ENCODE measurements at places on chromosomes 11 and 22. TPM values are rescaled to one million over a fixed set of nuclear protein-coding genes. Genes with fewer than 3 reads are reported as not detected.

DNA sequence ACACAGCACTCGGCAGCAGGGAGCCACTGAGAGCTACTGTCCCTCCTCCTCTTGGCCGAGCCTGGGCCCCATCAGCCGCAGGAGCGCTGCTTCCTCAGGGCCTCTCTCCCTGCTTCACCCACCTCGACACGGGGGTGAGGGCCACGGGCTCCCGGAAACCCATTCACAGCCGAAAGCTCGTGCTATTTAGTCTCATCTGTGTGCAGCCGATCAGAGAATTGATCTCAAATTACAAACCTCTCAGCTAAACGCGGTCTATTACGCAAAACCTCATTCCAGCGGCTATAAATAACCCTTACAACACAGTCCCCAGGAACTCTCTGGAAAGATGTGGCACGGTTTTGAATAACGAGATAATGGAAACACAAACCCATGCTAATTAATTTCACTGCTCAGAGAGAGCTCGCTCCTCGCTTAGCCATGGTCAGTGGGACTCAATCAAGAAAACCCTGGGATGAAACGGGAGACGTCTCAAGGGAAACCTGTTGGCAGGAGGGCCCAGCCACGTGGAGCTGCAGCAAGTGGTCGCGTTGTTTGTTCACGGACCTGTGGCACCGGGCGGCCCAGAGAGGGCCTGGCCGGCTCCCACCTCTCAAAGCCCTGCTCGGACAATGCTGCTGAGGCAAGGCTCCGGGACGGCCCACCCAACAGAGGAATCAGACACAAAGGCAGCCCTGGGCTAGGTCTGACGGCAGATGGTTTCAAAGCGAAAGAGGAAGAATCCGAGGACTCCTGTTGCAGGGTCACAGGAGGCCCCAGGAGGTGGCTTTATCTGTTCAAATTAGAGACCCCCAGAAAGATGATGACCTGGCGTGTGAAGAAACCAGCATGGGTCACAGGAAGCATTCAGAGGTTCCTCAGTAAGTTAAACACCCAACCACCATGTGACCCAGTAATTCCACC, 210.5 kb downstream of the CTTN start:
- DNase-seq: no peak
- H3K36me3 ChIP-seq: no peaks in the 10 kb centered on the region
- H3K4me1 ChIP-seq: peaks cover 8% of the 10 kb centered on the region
- no peak overlapping the region for H3K27ac ChIP-seq

DNA sequence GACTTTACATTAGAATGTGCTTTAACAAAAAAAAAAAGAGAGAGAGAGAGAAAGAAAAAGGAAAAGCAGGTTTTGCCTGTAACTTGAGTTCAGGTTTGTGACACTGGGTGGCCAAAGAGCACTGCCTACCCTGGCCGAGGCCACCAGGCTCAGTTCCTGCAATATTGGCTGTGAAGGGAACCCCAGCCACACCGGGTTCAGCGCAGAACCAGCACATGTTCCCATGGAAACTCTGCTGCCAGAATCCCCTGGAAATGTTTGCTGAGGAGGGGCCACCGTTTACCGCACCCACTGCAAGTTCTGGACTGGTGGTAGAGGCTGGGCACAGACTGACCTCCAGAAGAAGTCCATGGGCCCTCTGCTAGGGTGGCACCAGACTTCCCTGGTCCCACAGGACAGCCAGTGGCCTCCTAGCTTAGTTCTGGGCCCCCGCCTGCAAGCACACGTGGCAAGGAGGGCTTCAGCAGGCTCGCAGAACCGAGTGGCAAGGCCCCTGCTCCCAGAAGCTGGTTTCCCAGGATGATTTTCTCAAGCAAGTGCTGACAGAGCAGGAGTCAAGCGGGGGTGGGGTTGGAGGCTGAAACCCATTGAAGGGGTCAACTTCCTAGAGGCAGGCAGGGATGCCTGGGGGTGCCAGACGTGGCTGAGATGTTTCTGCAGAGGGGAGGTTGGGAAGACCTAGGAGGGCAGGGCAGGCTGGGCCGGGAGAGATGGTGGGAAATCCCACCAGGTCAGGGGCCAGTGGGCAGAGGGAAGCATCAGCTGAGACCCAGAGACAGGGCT, 51.2 kb downstream of the NFAM1 start:
- DNase-seq: no peak
- no peaks in the 10 kb centered on the region for H3K27me3 ChIP-seq
- H3K4me3 ChIP-seq: no peak overlapping the region
- H3K36me3 ChIP-seq: no peaks in the 10 kb centered on the region
- H3K4me1 ChIP-seq: peaks cover 8% of the 10 kb centered on the region

GRCh38 chr22:41576877-41577276, 12.8 kb downstream of the PMM1 start:
- H3K36me3 ChIP-seq: peaks cover 60% of the 10 kb centered on the region
- no peak for DNase-seq
- H3K4me3 ChIP-seq: no peak overlapping the region
- peaks cover 13% of the 10 kb centered on the region for H3K4me1 ChIP-seq
- no peak overlapping the region for H3K27ac ChIP-seq

DNA sequence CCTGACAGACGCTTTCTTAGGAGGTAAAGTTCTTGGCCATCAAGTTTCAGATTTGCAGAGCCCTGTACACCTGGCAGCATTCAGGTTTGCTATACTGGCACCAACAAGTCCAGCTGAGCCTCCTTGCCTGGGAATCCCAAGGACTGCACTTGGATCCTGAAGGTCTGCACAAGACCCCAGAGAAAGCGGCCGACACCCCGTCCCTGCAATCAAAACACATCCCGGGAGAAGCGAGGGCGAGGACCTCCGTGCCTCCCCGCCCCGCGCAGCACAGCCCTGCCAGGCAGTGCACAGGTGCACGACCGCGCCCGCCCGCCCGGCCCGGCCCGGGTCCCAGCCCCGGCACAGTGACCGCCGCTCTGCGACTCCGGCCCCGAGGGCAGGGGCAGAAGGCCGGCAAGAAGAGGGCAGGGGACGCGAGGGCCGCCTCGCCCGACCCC, 559 bp downstream of the MRTFA start:
- no peaks in the 10 kb centered on the region for H3K36me3 ChIP-seq
- H3K4me3 ChIP-seq: peak overlapping the region; percentile 74
- H3K4me1 ChIP-seq: peaks cover 58% of the 10 kb centered on the region
- H3K27ac ChIP-seq: peak overlapping the region; percentile 92

The SMIM35 gene
- total RNA-seq: not detected

The MUC2 gene
- total RNA-seq: 0.34 TPM

GRCh38 chr22:27492566-27493201, 308.9 kb downstream of the MN1 start:
- H3K27ac ChIP-seq: no peak overlapping the region
- H3K4me3 ChIP-seq: no peak overlapping the region
- H3K4me1 ChIP-seq: peaks cover 12% of the 10 kb centered on the region
- peaks cover 6% of the 10 kb centered on the region for H3K27me3 ChIP-seq

DNA sequence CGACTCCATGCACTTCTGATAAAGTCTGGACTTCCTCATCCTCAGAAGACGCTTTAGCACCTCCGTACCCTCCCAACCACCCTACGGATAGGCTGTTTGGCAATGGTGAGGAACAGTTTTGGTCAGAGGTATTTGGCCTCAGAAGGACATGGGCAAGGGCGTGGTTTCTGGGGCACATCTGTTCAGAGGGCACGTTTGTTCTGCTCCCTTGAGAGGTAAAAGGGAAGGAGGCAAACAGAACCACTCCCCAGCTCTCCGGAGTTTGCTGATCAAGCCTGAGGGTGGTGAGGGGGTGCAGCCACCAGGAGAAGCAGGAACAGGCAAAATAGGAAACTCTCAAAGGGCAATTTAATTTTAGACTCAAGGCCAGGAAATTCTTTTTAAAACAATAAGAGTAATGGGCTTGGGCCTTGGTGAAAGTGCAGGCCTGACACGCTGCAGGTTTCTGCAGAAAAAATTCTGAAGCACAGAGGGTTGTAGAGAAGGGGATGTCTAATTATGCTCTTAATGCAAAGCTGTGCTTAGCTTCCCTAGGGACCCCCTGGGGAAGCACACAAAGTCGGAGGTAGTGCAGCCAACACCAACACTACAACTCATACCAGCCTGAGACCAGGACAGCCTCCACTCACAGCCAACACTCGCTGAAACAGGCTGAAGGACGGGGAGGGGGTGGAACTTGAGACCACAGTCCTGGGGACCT, 23.3 kb downstream of the ETS1 start:
- H3K36me3 ChIP-seq: no peaks in the 10 kb centered on the region
- H3K27me3 ChIP-seq: no peaks in the 10 kb centered on the region
- H3K4me3 ChIP-seq: no peak overlapping the region
- no peak overlapping the region for H3K27ac ChIP-seq

DNA sequence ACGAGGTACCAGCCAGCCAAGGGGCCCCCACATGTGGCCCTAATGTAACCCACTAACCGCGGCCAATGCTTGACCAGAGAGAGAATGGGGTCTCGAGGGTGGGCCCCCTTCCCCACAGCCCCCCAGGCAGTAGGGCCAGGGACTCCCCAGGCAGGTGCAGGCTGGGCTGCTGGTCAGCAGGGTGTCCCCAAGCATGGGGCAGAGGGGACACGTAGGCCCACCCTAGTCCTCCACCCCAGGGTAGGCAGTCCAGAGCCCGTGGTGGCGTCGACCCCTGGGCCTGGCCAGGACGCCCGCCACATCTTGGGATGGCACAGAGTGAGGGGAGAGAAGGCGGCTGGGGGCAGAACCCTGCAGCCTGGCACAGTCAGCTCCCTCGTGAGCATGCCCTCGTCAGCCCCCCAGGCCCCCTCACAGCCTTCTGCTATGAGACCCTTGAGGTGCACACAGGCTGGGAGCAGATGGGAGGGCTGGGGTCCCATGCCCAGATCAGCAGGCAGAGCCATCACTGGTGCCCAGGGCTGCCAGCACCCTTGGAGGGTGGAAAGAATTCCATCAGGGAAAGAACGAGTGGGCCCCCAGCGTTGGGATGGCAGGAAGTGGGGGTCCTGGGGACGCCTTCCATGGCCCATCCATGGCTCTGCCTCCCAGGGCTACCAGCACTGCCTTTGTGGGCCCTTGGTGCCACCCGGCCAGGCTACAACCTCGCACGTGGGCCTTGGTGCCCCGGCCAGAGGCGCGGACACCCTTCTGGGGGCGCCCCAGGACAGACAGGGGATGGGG, 6.1 kb downstream of the TNNT3 start:
- H3K4me1 ChIP-seq: peaks cover 37% of the 10 kb centered on the region
- no peak overlapping the region for H3K27ac ChIP-seq
- no peak overlapping the region for H3K4me3 ChIP-seq
- H3K27me3 ChIP-seq: no peaks in the 10 kb centered on the region
- no peak for DNase-seq

DNA sequence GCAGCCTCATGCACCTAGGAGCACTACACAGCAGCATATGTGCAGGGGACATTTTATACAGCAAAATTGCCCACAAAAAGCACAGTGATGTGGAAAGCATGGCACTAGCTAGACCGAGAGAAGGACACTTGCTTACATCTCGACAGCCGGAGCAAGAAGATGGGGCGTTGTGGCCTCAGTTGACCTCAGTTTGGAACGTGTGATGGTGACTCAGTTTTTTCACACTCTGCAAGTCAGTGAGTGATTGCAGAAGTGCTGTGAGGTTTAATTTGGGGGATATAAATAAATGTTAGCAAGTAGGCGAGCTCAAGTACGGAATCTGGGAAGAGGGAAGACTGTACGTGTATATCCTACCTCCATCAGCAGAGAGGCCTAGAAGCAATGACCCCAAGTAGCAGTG, 23.3 kb downstream of the LRP5 start:
- H3K4me3 ChIP-seq: no peak overlapping the region
- H3K4me1 ChIP-seq: peaks cover 86% of the 10 kb centered on the region
- no peaks in the 10 kb centered on the region for H3K36me3 ChIP-seq
- H3K27ac ChIP-seq: peak overlapping the region; percentile 74

- H3K4me1 ChIP-seq: no peaks in the 10 kb centered on the region
- H3K27ac ChIP-seq: no peak overlapping the region
- H3K4me3 ChIP-seq: no peak overlapping the region
- no peak for DNase-seq
- H3K27me3 ChIP-seq: no peaks in the 10 kb centered on the region
Measured at GRCh38 chr11:62062223-62062861, 61.5 kb upstream of the INCENP start.

- peaks cover 22% of the 10 kb centered on the region for H3K4me1 ChIP-seq
- H3K27me3 ChIP-seq: no peaks in the 10 kb centered on the region
- DNase-seq: no peak
- no peak overlapping the region for H3K27ac ChIP-seq
- no peaks in the 10 kb centered on the region for H3K36me3 ChIP-seq
Measured at GRCh38 chr11:134780486-134781147, 368.6 kb upstream of the B3GAT1 start.

DNA sequence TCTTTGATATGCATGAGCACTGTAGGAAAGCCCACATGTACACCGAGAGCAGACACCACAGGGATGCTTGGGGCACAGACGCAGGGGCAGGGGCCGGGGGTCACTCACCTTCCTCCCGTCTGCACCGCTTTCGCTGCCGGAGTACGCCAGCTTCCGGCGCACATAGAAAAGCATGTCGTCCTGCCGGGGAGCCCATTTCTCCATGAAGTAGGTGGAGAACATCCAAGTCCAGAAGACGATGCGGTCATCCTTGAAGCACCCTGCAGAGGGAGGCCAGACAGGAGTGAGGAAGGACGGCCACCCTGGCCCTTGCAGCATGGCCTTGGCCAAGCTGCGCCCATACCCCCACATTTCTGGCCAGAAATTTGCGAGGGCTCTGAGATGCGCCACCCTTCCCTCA, 28.8 kb downstream of the KIAA0930 start:
- H3K4me1 ChIP-seq: peaks cover 26% of the 10 kb centered on the region
- H3K36me3 ChIP-seq: peaks cover 6% of the 10 kb centered on the region
- DNase-seq: no peak
- no peaks in the 10 kb centered on the region for H3K27me3 ChIP-seq

GRCh38 chr11:117002639-117003299, 95.5 kb downstream of the SIK3 start:
- no peak for DNase-seq
- H3K4me1 ChIP-seq: peaks cover 39% of the 10 kb centered on the region
- H3K36me3 ChIP-seq: no peaks in the 10 kb centered on the region

GRCh38 chr11:35116245-35116644, 22.7 kb upstream of the CD44 start:
- no peaks in the 10 kb centered on the region for H3K27me3 ChIP-seq
- H3K4me1 ChIP-seq: peaks cover 30% of the 10 kb centered on the region
- H3K27ac ChIP-seq: peak overlapping the region; percentile 66
- no peak for DNase-seq
- no peak overlapping the region for H3K4me3 ChIP-seq

- DNase-seq: no peak
- H3K4me1 ChIP-seq: peaks cover 89% of the 10 kb centered on the region
- H3K27ac ChIP-seq: no peak overlapping the region
Measured at GRCh38 chr22:38867471-38868285, 4.3 kb downstream of the CBX6 start.

The ABTB2 gene
- 7.8 TPM for total RNA-seq

DNA sequence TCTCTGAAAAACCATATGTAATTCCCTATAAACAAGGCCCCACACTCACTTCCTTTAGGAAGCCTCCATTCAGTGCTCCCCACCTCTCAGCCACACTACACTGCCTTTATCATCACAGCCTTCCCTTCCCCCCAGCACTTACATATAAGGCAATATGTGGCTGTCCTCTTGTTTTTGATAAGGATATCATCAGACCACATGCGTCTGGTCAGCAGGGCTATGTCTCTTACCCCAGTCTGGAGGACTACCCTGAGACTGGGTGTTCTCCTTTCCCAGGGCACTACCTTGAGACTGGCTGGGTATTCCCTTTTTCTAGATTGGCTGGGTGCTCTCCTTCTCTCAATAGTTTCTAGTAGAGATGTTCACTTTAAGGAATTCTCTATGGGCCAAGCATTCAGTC, 7.8 kb downstream of the KCNE3 start:
- H3K27ac ChIP-seq: no peak overlapping the region
- H3K27me3 ChIP-seq: no peaks in the 10 kb centered on the region
- H3K36me3 ChIP-seq: peaks cover 4% of the 10 kb centered on the region

The OTUB1 gene
- 70.0 TPM for total RNA-seq

The MMP11 gene
- 4.6 TPM for total RNA-seq

- DNase-seq: no peak
- no peak overlapping the region for H3K4me3 ChIP-seq
- no peaks in the 10 kb centered on the region for H3K36me3 ChIP-seq
- no peaks in the 10 kb centered on the region for H3K4me1 ChIP-seq
- H3K27ac ChIP-seq: no peak overlapping the region
Measured at GRCh38 chr11:38131535-38131934, 1533.5 kb upstream of the RAG2 start.

The POGLUT3 gene
- 24.0 TPM for total RNA-seq

Data from esophagus muscularis mucosa (tissue), 4 donors.